ENCODE measurements at places on chromosomes 16 and 17.

DNA sequence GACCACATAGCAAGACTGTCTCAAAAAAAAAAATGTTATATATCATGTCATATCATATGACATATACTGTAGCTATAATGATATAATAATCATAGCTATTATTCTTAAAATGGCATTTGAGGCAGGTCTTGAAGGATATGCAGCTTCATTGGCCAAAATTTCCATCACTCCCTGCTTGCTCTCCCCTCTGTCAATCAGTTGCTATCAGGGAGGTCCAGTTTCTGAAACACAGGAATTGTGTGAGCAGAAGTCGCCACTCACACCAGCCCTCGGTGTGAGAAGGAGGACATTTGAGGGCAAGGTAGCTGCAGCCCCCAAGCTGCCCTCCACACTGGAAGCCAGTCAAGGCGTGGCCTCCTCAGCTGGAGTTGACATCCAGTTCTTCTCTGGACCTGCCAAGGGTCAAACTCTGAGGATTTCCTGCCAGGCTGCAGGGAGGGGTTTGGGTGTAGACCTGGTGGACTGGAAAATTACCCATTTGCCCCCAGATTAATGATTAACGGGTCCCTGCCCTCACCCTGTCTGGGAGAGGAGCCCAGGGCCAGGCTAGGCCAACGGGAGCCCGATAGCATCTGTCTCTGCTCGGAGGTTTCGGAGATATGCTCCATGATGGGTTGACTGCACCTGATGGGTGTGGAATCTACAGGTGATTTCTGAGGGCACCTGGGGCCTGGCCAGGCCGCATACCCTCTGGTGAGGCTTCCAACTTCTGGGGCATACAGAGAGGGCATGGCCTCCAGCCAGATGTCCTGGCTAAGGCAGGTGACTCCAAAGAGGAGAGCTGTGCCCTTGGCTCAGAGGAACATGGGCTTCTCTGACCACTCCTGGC, 18.8 kb downstream of the WNT9B start:
- DNase-seq: no peak

GRCh38 chr17:76405967-76406647, 21.7 kb downstream of the SPHK1 start:
- no peak for DNase-seq

DNA sequence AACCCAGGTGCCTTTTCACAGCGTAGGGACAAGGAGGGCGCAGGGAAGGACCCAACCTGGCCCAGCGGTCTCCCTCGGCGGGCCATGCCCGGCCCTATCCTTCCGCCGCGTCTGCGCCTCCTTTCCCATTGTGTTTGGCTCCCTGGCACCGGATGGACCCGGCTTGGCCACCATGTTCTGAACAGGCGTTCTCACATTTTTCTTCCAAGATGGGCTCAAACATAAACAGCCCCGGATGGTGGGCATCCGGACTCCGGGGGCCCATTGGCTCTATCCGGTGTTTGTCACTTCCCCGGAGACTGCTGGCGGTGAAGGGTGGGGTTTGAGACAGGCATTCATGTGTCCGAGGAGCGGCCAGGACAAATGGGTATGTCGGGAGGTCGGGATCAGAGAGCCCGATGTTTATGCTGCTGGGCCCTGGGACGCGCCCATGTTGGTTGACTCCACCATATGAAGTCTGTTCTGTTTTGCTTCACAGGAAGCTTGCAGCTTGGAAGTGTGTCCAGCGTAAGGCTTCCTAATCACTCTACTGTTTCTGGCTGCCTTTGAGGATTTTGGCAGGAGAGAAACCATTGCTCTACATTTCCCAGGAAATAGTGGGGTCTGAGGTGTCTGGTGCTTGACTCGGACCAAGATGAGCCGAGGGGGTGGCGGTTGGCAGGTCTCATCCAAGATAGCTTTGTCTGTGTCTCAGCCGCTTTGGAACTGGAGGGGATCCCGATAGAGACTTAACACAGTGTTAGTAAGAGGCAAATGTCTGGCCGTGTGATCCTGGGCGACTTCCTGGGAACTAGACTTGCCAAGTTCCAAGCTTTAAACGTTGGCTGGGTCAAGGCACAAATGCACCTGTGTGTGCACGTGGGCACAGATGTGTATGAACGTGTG, 188.3 kb downstream of the IRF8 start:
- no peak for DNase-seq

- DNase-seq: no peak
These were observed 82.3 kb upstream of the CBX4 start for GRCh38 chr17:79921411-79922115.

DNA sequence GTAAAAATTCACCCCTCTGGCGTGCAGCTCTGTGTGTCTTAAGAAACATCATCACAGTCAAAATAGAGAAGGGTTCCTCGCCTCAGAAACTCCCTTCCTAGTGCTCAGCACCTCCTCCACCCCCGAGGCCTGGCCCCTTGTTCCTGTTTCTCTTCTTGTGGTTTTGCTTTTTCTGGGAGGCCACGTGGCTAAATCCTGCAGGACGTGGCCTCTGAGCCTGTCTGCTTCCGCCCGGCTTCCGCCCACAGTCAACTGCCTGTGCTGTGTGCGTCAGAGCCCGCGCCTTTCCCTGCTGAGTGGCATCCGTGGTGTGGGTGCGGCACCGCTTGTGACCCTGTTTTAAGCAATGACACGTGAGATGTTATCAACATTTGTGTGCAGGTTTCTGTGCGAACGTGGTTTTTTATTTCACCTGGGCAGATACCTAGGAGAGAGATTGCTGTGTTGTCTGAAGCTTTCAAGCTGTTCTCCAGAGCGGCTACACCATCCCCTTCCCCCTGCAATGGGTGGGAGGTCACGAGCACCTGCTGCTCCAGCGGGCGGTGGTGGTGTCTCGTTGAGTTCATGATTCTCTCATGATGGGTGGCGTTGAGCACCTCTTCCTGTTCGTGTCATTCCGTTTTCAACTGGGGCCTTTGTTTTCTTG, 21.7 kb downstream of the ACSF3 start:
- no peak for DNase-seq

- no peak for DNase-seq
These were observed 215.4 kb downstream of the SEC14L1 start for GRCh38 chr17:77356109-77356689.

- no peak for DNase-seq
These were observed 107.0 kb downstream of the ARHGAP44 start for GRCh38 chr17:12896180-12896785.

DNA sequence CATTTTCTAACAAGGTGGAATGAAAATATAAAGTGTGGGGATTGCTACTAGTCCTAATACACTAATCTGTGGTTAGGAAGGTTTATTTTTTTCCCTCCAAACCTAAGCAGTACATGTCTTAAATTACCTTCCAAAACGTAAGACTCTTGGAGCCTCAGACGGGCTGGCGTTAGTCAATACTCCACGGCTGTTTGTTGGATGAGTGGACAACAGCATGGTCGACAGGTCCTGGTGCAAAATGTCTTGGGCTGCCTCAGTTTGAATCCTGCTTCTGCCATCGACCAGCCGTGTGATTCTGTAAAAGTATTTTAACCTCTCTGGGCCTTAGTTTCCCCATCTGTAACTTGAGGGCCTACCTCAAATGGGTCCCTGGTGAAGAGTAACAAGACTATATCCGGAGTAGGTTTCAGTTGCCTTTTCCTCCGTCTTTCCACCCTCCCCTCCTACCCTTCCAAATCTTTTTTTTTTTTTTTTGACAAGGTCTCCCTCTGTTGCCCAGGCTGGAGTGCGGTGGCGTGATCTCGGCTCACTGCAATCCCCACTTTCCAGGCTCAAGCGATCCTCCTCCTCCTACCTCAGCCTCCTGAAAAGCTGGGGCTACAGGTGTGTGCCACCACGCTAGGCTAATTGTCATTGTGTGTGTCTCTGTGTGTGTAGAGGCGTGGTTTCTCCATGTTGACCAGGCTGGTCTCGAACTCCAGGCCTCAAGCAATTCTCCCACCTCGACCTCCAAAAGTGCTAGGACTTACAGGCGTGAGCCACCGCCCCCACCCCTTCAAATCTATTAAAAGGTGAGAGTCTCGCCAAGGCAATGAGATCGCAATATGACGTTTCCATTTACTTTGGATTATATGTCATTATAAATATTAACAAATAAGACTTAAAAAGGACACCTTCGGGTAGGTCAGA, 5.8 kb downstream of the SCGB1C2 start:
- no peak for DNase-seq

GRCh38 chr16:15952265-15952711, 2.9 kb downstream of the ABCC1 start:
- DNase-seq: no peak

GRCh38 chr17:40637931-40638330, 9.7 kb downstream of the SMARCE1 start:
- DNase-seq: no peak

- no peak for DNase-seq
These were observed 41.6 kb downstream of the MYO1D start for GRCh38 chr17:32835291-32835761.

DNA sequence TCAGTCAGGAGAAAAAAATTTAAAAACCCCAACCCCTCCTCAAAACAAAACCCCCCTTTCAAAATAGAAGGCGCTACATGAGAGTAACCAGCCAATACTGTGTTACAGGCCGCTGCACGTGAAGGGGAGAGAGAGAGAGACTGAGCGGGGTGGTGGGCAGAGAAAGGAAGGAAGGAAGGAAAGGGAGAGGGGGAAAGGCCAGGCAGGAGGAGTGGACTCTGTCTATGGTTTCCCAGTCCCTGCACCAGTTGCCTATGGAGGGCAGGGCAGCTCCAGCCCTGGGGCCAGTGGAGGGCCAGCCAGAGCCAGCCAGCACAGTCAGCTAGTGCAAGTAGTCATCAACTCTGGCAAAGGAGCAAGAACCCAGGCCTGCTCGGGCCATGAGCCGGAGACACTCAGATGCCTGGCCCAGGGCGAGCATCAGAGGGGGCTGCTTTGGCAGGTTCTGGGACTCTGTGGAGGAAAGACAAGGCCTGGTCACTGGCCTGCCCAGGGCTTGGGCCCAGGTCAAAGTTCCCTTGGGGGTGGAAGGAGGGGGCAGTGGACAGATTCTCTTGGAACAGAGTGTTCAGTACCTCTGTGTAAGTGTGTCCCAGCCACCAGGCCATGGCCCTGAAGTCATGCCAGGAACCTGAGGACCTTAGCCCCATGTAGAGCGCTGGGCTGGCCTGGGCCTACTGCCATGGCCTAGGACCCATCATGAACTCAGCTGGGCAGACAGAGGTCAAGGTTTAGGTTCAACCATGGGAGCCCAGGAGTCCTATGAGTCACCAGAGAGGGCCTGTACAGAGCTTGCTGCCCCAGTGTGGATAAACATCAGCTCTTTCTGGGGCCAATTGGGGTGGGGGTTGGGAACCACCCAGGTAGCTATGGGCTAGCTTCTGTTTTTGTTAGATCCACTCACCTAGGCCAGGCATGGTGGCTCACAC, 7.3 kb upstream of the GFOD2 start:
- no peak for DNase-seq

GRCh38 chr17:78272181-78272913, 40.9 kb downstream of the TMEM235 start:
- no peak for DNase-seq

DNA sequence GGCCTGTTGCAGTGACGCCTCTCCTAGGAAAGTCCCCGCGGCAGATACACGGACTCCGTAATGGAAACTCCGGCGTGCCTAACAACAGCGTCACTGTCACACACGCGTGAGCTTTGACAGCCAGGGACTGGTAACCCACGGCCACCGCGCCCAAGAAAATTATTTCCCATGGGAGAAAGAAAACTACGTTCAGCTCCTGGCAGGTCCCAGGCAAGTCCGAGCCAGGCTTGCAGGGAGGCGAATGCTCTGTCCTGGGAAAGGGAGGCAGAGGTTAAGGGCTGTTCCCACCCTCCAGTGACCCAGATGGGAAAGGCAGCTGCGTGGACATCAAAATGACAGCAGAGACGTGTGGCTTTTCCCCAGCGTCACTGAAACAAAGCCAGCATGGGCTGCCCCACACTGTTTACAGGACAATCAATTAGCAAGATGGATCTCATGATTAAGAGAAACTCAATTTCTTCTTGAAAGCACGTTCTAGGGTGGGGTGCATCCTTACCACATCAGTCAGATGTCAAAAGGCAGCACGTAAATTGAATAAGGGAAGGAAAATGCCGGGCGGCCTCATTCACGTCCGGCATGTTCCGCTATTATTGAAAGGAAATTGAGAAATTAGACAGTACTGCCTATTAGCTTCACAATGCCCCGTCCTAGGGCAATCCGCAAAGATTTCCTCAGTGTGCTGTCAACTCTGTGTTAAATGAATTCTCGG, 82.5 kb downstream of the NXN start:
- DNase-seq: no peak

DNA sequence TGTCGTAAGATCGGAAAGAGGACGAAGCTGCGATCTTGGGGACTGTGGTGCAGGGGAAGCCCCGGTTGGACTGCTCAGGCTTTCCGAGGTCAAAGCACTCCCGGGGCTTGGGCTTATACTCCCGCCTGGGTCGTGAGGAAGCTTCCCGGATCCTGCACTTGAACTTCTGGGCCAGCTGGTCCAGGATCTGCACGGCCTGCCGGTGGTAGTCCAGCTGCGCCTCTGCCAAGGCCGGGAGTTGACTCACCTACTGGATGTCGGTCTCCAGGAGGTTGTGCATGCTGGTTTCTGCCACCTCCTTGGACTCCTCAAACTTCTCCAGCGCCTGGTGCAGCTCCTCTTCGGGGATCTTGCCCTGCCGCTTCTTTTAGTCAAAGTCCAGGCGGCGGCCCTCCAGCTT, 99.2 kb downstream of the KPNA2 start:
- no peak for DNase-seq

- no peak for DNase-seq
These were observed 87.8 kb downstream of the CYB561 start for GRCh38 chr17:63358111-63358839.

DNA sequence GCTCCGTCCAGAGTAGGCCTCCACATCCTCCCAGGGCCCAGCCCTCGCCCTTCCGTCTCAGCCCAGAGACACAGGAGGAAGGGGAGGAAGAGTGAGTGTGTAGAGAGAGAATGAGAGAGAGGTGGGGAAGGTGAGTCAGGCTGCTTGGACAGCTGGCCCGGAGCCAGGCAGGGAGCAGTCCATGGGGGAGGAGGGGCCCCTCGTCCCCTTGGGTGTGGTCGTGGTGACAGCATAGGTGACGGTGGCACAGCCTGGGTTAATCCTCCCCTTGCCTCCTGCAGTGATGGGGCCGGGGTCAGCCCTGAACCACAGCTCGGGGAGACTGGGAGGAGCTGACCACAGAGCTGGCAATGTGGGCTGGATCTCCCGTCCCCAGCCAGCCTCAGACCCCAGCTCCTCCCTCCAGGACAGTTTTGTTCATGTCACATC, 36.5 kb downstream of the FA2H start:
- no peak for DNase-seq

DNA sequence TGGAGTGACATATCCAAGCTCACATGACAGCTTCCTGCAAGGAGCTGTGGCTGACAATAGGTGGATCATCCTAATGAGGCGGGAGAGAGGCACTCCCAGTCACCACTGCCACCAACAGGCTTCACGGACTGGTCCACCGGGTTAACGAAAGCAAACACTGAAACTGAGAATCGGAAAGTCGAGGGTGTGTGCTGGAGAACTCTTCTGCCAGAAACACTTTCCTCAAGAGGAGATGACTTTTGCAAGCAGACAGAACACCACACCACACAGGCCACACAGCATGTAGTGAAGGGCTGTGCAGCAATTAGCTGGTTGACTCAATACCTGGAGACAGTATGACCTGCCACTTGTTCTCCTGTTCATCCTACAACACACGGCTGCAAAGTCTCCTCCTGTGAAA, 53.0 kb upstream of the DNAJA2 start:
- no peak for DNase-seq
